ENCODE measurements at places on chromosomes 11 and 22.

GRCh38 chr11:1644601-1645356 is 15.2 kb downstream of the KRTAP5-5 start:
- no peak for DNase-seq

GRCh38 chr22:43992331-43992821 is 31.7 kb upstream of the PARVB start:
- no peak for DNase-seq

- DNase-seq = no peak
Measured at GRCh38 chr11:9076661-9077060, 14.7 kb downstream of the SCUBE2 start.

- DNase-seq = no peak
Measured at GRCh38 chr11:134282121-134283045, 6.2 kb downstream of the GLB1L3 start.

DNA sequence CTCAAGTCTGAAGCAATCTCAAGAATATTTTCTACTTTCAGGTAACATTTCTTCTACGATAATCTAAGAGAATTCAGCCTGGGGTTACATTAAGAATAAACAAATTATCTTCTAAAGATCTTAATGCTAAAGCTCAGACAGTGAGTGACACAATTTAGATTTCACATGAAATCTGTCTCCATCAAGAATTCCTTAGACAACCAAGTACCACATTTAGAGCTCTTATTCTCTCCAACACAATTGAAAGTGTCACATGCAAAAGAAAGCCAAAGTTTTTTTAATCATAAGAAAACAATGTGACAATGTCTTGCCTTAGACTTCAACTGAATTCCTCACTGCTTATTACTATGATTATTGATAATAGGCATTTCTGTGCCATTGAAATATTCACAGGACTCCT is 60.7 kb upstream of the FAT3 start:
- DNase-seq = no peak

DNA sequence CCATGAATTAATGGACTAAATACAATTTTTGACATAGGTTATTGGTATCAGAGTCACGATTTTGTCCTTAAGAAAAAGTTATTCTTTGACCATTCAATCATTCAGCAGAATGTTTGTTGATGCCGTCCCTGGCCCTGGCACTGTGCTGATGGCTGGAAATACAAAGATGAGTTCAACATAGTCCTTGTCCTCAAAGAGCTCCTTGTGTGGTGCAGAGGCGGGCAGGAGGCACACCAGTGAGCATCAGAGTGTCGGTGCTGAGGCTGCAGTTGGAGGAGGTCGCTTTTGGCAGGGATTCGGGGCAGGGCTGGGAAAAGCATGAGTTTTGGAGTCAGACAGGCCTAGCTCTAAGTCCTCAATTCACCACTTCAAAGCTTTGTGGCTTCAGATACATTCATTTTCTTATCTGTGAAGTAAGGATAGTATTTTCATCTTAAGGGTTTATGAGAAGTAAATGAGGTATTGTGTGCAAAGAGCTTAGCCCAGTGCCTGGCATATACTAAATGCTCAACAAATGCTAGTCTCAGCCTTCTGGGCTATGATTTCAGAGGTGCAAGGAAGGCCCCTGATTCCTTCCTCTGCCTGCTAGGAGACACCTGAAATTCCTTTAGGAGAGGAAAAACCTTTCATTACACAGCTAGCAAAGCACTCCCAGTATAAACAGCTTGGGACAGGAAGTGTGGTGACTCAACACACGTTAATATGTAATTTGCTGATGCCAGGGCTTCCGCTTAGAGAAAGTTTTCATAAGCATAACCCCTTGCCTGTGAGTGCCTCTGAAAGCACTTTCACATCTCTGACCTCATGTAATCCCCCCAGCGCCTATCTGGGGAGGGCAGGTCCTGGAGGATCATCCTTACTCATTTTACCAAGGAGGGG is 113.8 kb downstream of the NECTIN1 start:
- DNase-seq = no peak

- no peak for DNase-seq
Measured at GRCh38 chr11:73566422-73566821, 31.5 kb downstream of the FAM168A start.

- DNase-seq = no peak
Measured at GRCh38 chr11:24064309-24064903, 432.4 kb upstream of the LUZP2 start.

DNA sequence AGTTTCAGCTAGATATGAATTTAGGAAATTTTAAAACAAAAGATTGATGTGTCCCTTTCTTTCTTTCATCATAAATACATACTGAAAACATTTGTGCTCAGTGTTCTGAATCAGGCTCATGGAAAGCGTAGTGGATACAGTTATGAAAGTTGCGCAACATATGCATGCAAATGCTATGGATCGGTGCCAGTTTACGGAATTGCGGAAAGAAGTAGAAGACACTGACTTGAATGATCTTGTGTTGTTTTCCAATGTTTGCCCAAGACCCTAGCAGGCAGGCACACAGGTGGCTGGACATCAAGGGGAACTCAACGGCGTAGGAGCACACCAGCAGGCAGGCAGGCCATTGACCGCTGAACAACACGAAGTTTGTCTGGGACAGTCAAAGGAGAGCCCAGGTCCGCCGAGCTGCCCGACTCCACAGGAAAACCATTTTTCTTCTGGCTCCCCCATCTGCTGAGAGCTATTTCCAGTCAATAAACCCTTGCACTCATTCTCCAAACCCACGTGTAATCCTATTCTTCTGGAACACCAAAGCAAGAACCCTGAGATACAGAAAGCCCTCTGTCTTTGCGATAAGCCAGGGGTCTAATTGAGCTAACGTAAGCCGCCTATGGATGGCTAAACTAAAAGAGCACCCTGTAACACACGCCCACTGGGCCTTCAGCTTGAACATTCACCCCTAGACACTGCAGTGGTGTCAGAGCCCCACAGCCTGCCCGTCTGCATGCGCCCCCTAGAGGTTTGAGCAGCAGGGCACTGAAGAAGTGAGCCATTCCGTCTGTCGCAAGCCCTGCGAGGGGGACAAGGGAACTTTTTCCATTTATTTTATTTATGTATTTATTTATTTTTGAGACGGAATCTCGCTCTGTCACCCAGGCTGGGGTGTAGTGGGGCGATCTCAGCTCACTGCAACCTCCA is 7.4 kb upstream of the BIRC3 start:
- DNase-seq = no peak

- DNase-seq = peak; percentile 98
Measured at GRCh38 chr11:65134952-65135632, 773 bp upstream of the SYVN1 start.

DNA sequence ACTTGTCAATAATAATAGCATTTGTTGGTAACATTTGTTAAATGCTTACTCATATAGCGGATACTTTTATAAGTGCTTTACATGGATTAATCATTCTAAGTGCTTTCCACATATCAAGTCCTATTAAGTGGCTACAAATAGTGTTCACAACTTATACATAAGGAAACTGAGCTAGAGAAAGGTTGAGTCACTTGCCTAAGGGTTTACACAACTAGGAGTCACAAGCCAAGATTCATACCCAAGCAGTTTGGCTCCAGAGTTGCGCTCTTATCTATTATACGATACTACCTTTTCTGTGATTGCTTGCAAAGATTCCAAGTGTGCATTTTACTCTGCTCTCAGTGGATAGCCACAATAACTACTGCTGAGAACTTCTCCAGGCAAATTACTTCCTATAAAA is 215.9 kb upstream of the CCDC90B start:
- no peak for DNase-seq

- DNase-seq = no peak
Measured at GRCh38 chr22:37626144-37626543, 13.3 kb upstream of the SH3BP1 start.

All from Kasumi-1 (cell line).